ENCODE measurements at places on chromosomes 16 and 17.

DNA sequence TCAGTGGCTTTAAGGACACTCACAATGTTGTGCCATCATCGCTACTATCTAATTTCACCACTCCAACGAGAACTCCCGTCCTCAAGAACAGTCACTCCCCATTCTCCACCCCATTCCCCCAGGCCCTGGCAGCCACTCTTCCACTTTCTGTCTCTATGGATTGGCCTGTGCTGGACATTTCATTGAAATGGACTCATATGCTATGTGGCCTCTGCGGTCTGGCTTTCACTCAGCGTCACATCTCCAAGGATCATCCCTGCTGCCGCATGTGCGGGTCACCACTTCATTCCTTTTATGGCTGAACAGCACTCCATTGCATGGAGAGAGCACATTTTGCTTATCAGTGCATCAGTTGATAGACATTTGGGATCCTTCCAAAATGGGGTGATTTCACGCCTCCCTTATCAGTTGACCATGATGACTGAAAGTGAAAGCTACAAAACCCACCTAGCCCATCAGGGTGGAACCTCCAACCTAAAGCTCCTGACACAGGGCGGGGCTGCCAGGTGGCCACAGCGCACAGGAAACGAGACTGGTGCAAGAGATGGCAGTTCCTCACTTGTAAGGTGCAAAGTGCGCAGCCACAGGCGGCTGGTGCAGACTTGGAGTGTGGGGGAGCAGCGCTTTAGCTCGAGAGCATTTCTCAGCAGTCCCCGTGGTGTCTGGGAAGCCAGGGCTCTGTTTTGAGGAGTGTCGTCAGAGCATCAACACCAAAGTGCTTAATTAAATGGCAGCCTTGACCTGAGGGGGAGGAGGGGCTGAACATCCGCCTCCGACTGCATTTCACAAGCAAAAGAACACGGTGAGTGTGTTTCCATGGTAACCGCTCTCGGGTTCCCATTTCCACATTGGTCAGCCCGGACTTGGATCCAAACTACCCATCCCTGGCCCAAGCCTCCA is 23.8 kb downstream of the COTL1 start:
- no peak for DNase-seq

GRCh38 chr16:60636117-60636516 is 1400.1 kb downstream of the CDH8 start:
- DNase-seq = peak; percentile 48

- no peak for DNase-seq
Measured at GRCh38 chr17:41571561-41572434, at the start of gene KRT9. KRT9 (minus strand) TSS chr17:41572059; CDS start chr17:41571992, 67 bp downstream.

- DNase-seq = no peak
Measured at GRCh38 chr17:41444186-41444585, 3.4 kb upstream of the KRT38 start.

- DNase-seq = no peak
Measured at GRCh38 chr16:23905027-23905426, 69.2 kb downstream of the PRKCB start.

GRCh38 chr17:67245073-67245693 is at the start of gene HELZ:
HELZ (minus strand) TSS chr17:67245196; CDS start chr17:67218804, 26,392 bp downstream.
- DNase-seq = peak; percentile 89

DNA sequence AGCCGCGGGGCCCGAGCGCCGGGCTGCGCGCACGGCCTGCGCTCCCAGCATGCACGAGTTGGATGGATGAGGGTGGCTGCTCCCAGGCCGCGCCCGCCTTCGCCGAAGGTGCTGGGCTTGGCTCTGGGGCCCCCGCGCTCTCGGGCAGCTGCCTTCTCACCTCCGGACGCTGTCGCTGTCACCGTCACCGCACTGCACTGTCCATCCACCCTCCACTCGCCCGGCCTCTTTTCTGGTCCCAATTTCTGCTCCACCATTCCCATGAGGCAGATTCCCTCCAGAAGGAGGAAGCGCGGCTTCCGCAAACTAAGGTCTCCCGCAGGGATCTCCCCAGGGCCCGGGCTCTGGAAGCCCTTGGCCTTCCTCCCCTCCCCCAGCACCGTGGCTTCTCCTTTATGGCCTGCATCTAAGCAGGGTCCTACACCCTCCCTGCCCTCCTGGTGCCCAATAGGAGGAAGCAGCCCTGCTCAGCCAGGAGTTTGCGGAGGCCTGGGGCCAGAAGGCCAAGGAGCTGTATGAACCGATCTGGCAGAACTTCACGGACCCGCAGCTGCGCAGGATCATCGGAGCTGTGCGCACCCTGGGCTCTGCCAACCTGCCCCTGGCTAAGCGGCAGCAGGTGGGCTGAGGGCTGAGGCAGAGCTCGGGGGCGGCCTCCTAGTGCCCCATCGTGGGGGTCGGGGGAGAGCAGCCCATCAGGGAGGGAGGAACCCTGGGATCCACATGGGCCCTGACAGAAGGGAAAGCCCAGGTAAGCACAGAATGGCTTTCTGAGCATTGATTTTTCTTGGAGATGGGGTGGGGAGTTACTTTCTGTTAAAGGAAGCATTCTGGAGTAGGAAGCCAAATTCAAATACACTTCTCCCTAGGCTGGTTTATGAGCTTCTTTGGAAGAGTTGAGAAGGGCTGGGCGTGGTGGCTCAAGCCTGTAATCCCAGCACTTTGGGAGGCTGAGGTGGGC is 899 bp downstream of the ACE start:
- no peak for DNase-seq

DNA sequence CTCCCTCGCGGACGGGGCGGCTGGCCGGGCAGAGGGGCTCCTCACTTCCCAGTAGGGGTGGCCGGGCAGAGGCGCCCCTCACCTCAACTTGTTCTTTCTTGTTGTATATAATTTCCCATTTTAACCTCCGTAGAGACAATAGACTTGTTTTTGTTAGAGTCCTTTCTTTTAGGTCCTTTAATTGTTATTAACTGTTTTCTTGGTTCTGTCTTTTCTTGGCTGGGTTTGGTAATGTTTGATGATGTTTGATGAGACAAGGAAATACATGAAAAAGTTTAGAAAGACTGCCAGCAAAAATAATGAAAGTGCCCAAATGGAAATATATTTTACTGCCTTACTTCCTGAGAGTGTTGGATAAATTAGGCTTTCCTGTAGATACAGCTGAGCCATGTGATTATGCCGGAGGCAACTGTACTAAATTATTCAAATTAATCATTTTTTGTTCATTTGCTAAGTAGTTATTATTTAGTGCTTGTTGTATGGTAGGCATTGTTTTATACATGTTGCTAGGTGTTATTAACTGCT is 30.9 kb downstream of the PRPSAP2 start:
- no peak for DNase-seq

GRCh38 chr17:42775534-42776098 is 2.4 kb downstream of the VPS25 start:
- DNase-seq = no peak

- DNase-seq = peak; percentile 60
Measured at GRCh38 chr16:1331712-1332617, 1.5 kb upstream of the BAIAP3 start.

GRCh38 chr17:4978726-4979125 is 8.7 kb downstream of the CAMTA2 start:
- DNase-seq = no peak

GRCh38 chr16:47721006-47721637 is 260.0 kb downstream of the PHKB start:
- DNase-seq = no peak

DNA sequence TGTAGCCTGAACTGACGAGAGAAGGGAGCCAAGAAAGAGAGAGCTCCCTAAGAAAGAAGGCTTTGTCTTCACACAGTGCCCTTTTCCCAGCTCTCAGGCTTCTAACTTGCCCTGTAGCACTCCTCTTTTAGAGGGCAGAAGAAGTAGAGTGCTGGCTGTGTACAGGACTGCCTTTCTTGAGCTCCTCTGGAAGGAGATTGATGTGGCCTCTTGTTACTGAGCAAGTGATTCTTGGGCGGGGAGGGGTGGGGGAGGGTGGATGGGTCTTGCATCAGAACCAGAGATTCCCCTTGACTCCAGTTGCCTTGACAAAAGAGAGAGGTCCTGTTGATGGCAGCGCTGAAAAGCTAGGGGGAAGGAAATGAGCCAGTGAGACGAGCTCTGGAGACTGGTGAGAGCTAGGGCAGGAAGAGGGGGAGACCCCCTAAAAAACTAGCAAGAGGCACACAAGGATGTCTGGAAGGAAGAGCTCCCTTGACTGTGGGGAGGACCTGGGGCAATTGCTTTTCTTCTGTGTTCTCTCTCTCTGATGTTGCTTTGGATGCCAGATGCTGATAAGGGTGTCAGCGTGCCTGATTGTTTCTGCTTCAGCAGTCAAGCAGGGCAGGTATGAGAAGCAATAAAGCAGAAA is 18.4 kb downstream of the GPR179 start:
- DNase-seq = no peak

- no peak for DNase-seq
Measured at GRCh38 chr17:57357392-57357784, 101.1 kb downstream of the MSI2 start.

DNA sequence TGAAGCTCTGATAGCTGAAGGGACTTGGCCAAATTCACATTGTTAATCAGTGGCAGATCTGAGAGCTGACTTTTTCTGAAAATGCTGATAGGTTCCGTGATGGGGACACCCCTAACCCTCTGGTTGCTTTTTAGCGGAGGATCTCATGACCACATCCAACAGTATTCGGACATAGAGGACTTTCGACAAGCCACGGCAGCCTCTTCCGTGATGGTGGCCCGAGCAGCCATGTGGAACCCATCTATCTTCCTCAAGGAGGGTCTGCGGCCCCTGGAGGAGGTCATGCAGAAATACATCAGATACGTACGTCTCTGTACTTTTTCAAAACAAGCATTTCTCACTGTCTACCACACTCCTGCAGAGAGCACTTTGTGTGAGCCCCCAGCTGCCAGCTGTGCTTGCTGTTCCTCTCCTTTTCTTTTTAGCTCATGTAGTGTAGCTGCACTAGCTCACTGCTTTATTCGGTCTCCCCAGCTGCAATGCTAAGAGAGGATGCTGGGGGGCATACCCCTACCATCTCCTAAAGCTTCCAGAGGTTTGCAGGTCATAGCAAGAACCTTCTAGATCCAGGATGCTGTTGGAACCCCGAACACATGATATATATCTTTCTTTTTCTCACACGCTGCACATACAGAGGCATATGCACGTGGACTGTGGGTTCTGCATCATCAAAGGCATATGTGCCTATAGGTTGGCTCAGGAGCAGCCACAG is 14.2 kb upstream of the NFATC3 start:
- DNase-seq = no peak

- peak; percentile 38 for DNase-seq
Measured at GRCh38 chr17:68205808-68206720, 41.8 kb upstream of the AMZ2 start.

DNA sequence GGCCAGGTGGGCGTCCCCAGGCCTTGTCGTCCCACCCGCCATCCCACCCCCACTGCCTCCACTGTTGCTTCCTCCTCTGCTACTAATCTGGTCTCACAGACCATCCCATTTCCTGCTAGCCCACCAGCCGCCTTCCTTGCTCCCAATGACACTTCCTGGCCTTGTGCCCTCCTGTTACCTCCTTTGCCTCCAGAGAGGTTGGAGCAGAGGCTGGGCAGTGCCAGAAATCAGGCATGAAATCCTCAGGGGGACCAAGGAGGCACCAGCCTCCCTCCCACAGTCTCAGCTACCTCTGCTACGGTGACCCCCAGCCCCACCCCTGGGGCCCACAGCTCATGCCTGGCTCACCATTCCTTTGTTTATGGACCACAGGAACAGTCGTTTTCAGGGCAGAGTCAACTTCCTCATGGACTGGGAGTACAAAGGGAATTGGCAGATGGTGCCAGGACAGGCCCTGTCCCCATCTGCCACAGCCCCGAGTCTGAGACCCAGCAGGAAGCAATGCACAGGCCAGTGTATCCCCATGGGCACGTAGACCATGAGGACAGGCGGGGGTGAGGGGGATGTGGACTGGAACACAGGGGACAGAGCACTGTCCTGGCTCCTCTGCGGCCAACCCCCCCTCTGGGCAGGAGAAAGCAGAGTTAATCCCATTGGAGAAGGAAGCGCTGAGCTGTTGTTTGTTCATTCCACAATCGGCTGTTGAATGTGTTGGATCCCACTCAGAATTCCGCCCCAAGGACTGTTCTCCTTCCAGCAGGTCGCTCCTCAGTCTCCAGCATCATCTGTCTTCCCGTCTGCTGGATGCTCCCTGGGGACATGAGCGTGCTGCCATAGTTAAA is 2.2 kb upstream of the CDH5 start:
- no peak for DNase-seq

GRCh38 chr17:41504246-41504977 is 1.0 kb downstream of the KRT13 start:
- DNase-seq = no peak

- no peak for DNase-seq
Measured at GRCh38 chr17:74569020-74570003, 2.0 kb upstream of the CD300H start.

DNA sequence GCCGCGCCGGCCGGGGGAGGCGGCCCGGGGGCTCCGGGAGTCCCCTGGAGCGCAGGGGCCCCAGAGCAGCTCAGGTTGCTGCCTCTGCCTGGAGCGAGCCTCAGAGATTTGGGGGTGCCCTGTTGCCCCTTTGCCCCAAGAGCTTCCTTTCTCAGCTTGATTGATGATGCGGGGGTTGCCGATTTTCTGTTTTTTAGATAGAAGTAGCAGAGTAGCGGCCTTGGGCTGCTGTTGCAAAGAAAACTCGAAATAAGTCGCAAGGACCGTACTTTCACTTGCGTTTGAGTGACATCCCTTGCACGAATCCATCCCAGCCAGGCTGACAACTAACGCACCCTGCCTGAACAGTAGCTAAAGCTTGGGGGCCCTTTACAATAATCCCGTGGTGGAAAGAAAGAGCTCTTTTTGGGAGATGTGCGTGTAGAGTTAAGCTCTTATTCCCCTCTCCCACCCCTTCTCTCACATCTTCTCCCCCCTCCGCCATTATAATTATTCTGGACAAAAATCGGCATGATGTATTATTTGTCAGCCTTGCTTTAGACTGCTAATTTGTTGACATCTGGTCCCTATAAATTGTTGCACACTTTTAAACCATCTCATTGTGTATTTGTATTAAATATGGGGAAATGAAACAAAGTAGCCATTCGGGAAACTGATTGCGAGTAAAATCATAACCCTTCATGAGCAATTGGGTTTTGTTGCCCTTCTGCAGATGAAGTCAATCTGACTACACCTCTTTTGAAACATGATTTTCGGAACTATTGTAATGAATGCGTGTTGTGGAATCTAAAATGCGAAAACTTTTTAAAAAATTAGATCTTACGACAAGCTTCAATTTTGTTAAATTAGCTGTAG is 873 bp downstream of the USP10 start:
- DNase-seq = no peak

DNA sequence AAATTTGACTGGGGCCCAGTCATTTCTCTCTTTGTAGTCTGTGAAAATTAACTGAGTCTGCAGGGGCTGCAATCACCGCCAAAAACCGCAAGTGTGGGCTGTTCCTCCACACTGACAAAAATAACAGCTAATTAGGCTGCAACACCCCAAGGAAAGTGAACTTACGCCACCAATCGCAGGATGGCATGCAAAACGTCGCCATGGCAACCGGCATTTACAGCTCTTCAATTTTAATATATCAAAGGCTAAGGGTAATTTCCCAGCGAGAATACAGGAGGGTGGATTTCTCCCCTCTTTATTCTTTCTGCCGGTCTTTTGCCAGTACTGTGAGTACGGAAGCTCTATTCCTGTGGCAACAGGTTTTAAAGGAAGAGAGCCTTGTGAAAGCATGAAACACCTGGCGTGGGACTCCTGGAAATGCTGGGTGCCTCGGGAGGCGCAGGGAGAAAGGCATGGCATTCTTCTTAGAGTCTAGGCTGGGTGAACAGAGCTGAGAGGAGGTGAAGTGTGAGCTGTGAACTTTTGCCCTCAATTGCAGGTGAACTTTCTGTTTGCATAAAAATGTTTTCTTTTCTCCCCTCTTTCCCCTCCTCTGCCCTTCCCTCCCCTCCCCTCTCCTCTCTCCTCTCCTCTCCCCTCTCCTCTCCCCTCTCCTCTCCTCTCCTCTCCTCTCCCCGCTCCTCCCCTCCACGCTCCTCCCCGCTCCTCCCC is 399.7 kb downstream of the XYLT1 start:
- no peak for DNase-seq

GRCh38 chr17:63930951-63931575 is 1.1 kb downstream of the CD79B start:
- DNase-seq = no peak

Data from Caco-2 (cell line).